ENCODE measurements at places on chromosomes 6 and 20. TPM values are rescaled to one million over a fixed set of nuclear protein-coding genes. Genes with fewer than 3 reads are reported as not detected.

Gene ECT2L
- total RNA-seq: 0.99 TPM

Gene STMN3
- total RNA-seq: 137 TPM

Gene METTL24
- 5.8 TPM for total RNA-seq

Gene LKAAEAR1
- 2.1 TPM for total RNA-seq

Gene HS3ST5
- 20.0 TPM for total RNA-seq

Gene LPIN3
- 6.0 TPM for total RNA-seq

Gene LAMA2
- 126 TPM for total RNA-seq

Gene CRISP2
- 0.44 TPM for total RNA-seq

Gene GTPBP2
- 26.2 TPM for total RNA-seq

Gene CCN2
- 38.3 TPM for total RNA-seq

Gene ARMC12
- 0.40 TPM for total RNA-seq

Gene LAMP5
- total RNA-seq: 27.4 TPM

Gene ANGPT4
- total RNA-seq: 0.39 TPM

Gene ASF1A
- 40.4 TPM for total RNA-seq

Gene BMP6
- 29.6 TPM for total RNA-seq

Gene CBLN4
- total RNA-seq: 17.8 TPM

Gene AFG1L
- 11.3 TPM for total RNA-seq

Gene SLC44A4
- total RNA-seq: 0.20 TPM

Gene PSORS1C2
- not detected for total RNA-seq

Gene GLP1R
- total RNA-seq: 2.0 TPM

Gene NOX3
- not detected for total RNA-seq

Gene SDCBP2
- 4.1 TPM for total RNA-seq

Gene PIGU
- 21.7 TPM for total RNA-seq

Gene ARMH2
- 1.1 TPM for total RNA-seq

Gene POU3F2
- total RNA-seq: 10.0 TPM

Gene ZFP64
- 10.8 TPM for total RNA-seq

Gene TMEM14C
- total RNA-seq: 146 TPM

Gene CST5
- total RNA-seq: not detected

Gene PACRG
- total RNA-seq: 9.5 TPM

Gene GJA10
- not detected for total RNA-seq

Gene CCHCR1
- 16.4 TPM for total RNA-seq

Gene CABLES2
- 6.2 TPM for total RNA-seq

Gene SLCO4A1
- 2.3 TPM for total RNA-seq

Gene C2
- total RNA-seq: 23.1 TPM

Gene TFAP2C
- total RNA-seq: 0.50 TPM

Gene CCN6
- not detected for total RNA-seq

Gene RFX6
- total RNA-seq: not detected

Gene LY6G5C
- total RNA-seq: 0.40 TPM

Gene ARMC2
- total RNA-seq: 13.6 TPM

Gene MAK
- 0.79 TPM for total RNA-seq

Gene GABRR1
- 0.20 TPM for total RNA-seq

Gene TGIF2
- total RNA-seq: 14.2 TPM

Gene OGFR
- total RNA-seq: 14.6 TPM

Gene OTOR
- 15.7 TPM for total RNA-seq

Gene OVOL2
- 0.40 TPM for total RNA-seq

Gene TRERF1
- total RNA-seq: 6.0 TPM

Gene AIF1
- 35.5 TPM for total RNA-seq

Gene IL17F
- total RNA-seq: not detected

Gene OXT
- total RNA-seq: 0.33 TPM

Gene FAM83C
- total RNA-seq: not detected

Gene EPPIN
- 0.10 TPM for total RNA-seq

Gene C6orf141
- total RNA-seq: 1.3 TPM

Gene LST1
- total RNA-seq: 15.2 TPM

Gene NCOA5
- total RNA-seq: 30.1 TPM

Gene KCNK16
- total RNA-seq: not detected

Gene BIRC7
- 1.6 TPM for total RNA-seq

Gene DACT2
- total RNA-seq: 11.7 TPM
